ENCODE measurements at places on chromosomes 6 and 20. TPM values are rescaled to one million over a fixed set of nuclear protein-coding genes. Genes with fewer than 3 reads are reported as not detected.

DNA sequence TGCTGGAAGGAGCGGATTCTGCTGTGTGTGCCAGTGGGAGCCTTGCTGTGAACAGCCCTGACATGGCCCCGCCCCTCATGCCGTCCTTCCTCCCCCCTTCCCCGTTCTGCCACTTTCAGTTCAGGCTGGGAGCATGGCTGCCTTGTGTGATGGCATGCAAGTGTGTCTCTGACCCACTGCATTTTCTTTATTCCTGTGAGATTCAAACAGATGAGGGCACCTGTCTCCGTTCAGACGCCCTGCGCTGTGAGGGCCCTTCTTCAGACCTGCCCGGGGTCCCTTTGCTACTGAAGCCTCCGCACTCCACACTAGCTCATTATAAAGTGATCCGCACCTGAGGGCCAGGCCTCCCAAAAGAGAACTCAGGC is 88.3 kb downstream of the TAF4 start:
- no peak overlapping the region for H3K4me3 ChIP-seq
- no peak for DNase-seq
- no peaks in the 10 kb centered on the region for H3K27me3 ChIP-seq
- no peak overlapping the region for H3K27ac ChIP-seq

DNA sequence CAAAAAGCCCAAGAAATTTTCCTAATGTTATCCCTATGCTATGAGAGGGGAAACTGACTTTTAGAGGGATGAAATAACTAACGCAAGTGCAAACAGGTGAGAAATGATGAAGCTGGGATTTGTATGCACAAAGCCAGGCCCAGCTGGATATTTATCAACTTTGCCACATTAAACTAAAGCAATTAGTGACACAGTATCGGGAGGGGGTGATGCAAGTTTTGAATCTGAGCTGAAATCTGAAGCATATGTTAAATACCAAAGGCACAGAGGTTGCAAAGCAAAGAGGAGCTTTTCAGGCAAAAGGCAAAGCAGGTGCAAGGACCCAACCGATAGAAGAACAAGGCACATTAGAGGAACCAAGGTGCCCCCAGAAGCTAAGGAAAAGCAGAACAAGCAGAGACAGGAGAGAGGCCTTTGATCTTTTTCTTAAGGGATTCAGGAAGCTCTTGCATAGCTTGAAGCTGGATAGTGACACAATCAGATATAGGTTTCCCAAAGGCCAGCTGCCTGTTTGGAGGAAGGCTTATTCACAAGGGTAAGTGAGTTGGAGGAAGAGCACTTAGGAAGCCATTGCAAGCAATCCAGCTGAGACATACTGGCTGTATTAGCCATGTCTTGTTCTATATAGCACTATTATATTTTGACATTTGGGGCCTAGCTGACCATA is 207.5 kb downstream of the HIVEP2 start:
- H3K27ac ChIP-seq = no peak overlapping the region
- DNase-seq = no peak
- no peaks in the 10 kb centered on the region for H3K27me3 ChIP-seq
- no peaks in the 10 kb centered on the region for H3K36me3 ChIP-seq
- H3K4me3 ChIP-seq = no peak overlapping the region

The VSTM2L gene
- not detected for total RNA-seq

DNA sequence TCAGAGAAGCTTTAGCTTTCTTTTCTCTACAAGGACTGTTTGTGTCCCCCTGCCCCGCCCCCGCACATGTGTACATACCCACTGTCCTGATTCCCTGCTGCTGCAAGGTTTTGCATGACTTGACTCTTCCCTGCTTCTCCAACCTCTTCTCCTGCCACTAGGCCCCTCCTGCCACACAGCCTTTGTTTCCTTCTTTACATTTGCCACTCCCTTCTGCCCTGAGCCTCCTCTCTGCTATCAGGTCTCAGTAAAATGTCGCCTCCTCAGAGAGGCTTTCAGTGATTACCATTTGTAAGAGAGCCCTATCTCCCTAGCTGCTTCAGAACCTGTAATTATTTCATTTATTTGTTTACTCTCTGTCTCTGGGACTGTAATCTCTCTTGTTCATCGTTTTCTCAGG is 56.4 kb upstream of the VSTM2L start:
- no peak overlapping the region for H3K4me3 ChIP-seq
- no peak overlapping the region for H3K27ac ChIP-seq
- no peaks in the 10 kb centered on the region for H3K4me1 ChIP-seq

GRCh38 chr20:3405139-3405538 is 2.3 kb downstream of the DNAAF9 start:
- H3K4me1 ChIP-seq = peaks cover 58% of the 10 kb centered on the region
- H3K27ac ChIP-seq = no peak overlapping the region
- no peak for DNase-seq
- H3K27me3 ChIP-seq = no peaks in the 10 kb centered on the region

The AKAP12 gene
- 88.1 TPM for total RNA-seq

- no peaks in the 10 kb centered on the region for H3K36me3 ChIP-seq
- no peaks in the 10 kb centered on the region for H3K27me3 ChIP-seq
- H3K4me3 ChIP-seq = no peak overlapping the region
- H3K4me1 ChIP-seq = no peaks in the 10 kb centered on the region
Observed at GRCh38 chr20:19363476-19363875, 151.0 kb downstream of the SLC24A3 start.

DNA sequence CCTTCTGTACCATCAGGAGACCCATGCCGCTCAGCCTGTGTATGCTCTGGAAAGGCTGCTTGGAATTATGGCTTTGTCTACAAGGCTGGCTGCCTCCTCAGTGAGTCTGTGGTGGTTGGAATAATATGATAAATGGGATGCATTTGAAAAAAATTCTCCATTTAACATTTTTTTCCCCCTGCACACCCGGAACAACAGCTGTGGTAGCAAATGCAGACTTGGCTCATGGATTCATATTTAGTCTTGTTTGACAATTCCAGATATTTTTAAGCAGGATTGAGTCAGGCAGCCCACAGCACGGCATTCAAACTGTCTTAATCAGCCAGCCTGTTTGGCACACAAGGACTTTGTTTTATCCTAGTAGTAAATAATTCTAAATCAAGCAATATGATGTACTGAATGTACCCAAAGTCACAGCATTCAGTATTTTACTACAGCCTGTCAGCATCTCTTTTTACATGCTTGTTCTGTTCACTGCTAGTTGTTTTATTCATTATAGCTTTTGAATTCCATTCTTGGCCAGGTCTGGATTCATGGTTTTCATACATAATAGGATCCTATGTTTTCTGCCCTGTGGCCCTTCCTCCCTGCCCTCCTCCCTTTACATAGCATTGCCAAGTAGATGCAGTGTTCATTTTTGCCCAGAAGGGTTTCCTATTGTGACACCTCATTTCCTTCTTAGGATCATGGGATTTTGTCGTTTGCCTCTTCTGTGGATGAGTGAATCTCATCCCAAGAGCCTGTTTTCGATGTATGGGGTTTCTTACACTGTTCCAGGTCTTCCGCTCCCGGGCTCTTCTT is 68.1 kb downstream of the LRRC1 start:
- H3K27ac ChIP-seq = no peak overlapping the region
- DNase-seq = no peak
- H3K4me1 ChIP-seq = peaks cover 8% of the 10 kb centered on the region
- no peaks in the 10 kb centered on the region for H3K36me3 ChIP-seq

GRCh38 chr6:21524201-21524600 is 69.3 kb upstream of the SOX4 start:
- no peak for DNase-seq
- H3K27me3 ChIP-seq = no peaks in the 10 kb centered on the region
- no peak overlapping the region for H3K27ac ChIP-seq
- no peaks in the 10 kb centered on the region for H3K36me3 ChIP-seq
- H3K4me1 ChIP-seq = no peaks in the 10 kb centered on the region

DNA sequence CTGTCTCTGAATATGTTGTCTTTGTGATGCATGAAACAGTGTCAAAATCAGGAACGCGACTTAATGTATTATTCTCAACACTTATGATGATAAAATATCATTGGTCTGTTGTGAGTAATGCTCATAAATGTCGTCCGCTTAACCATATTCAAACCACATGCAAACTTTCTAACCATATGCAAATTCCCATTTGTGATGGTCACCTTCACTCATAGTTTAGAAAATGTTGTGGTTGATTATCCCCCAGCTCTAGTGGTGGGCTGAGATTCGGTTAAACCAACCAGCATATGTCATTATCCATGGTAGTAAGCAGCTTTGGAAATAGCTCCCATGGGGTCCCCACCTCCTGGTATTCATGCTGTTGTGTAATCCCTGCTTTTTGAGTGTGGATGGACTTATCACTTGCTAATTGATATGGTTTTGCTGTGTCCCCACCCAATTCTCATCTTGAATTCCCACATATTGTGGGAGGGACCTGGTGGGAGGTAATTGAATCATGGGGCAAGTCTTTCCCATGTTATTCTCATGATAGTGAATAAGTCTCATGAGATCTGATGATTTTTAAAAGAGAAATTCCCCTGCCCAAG is 360.0 kb upstream of the TSHZ2 start:
- H3K36me3 ChIP-seq = no peaks in the 10 kb centered on the region
- H3K27me3 ChIP-seq = no peaks in the 10 kb centered on the region
- no peak overlapping the region for H3K27ac ChIP-seq
- no peaks in the 10 kb centered on the region for H3K4me1 ChIP-seq
- DNase-seq = no peak
- no peak overlapping the region for H3K4me3 ChIP-seq

GRCh38 chr20:64110411-64111068 is 3.2 kb upstream of the NPBWR2 start:
- H3K27me3 ChIP-seq = no peaks in the 10 kb centered on the region
- no peak overlapping the region for H3K27ac ChIP-seq
- no peaks in the 10 kb centered on the region for H3K36me3 ChIP-seq
- no peak for DNase-seq
- no peak overlapping the region for H3K4me3 ChIP-seq
- H3K4me1 ChIP-seq = no peaks in the 10 kb centered on the region

GRCh38 chr6:46290421-46291274 is 119.9 kb upstream of the ENPP5 start:
- no peak for DNase-seq
- no peaks in the 10 kb centered on the region for H3K27me3 ChIP-seq
- H3K4me3 ChIP-seq = no peak overlapping the region
- H3K4me1 ChIP-seq = no peaks in the 10 kb centered on the region
- no peak overlapping the region for H3K27ac ChIP-seq
